GM23248 (cell line): ENCODE measurements at places on chromosomes 6 and 20.
A peak's percentile ranks its signal among the peaks of the same experiment; 100 is the strongest.

- no peak for DNase-seq
These were observed 50.7 kb upstream of the COL10A1 start for GRCh38 chr6:116176596-116176995.

- no peak for DNase-seq
These were observed 78.3 kb downstream of the PERP start for GRCh38 chr6:138028893-138029292.

DNA sequence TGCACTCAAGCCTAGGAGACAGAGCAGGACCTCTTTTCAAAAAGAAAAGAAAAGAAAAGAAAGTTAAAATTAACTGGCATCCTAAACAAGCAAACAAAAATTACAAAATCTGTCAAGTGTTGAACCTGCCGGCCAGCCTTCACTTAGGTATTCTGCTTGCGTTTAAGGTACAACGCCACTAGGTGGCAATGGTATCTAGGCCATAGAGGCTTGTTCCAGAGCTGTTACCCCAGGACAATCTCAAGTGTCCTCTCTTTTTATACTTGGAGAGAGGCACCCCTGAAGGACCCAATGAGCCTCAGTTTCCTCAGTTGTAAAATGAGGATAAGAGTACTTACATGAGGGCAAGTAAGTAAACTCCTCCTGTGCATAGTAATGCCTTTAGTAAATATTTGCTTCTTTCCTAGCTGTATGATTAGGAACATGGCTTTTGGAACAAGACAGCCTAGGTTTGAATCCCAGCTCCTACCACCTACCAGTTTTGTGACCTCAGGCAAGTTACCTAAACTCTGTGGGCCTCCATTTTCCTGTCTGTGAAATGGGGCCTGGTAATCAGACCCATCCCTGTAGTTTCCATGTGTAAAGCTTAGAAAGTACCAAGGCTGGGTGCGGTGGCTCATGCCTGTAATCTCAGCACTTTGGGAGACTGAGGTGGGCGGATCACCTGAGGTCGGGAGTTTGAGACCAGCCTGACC lies 5.8 kb upstream of the PACSIN1 start:
- DNase-seq: peak; percentile 65

- DNase-seq: peak; percentile 68
These were observed 28.1 kb upstream of the AKIRIN2 start for GRCh38 chr6:87729965-87730719.

DNA sequence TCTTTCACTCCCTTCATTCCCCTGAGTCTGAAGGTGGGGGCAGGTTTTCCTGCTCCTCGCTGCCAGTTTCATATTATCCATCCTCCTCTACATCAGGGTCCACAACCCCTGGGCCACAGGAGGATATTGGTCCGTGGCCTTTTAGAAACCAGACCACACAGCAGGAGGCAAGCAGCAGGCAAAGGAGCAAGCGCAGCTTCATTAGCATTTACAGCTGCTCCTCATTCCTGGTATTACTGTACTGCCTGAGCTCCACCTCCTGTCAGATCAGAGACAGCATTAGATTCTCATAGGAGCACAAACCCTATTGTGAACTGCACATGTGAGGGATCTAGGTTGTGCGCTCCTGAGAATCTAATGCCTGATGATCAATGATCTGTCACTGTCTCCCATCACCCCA lies 380.3 kb downstream of the ARHGAP18 start:
- DNase-seq: no peak

- DNase-seq: peak; percentile 94
These were observed 6.7 kb upstream of the IFT52 start for GRCh38 chr20:43583982-43584432.

DNA sequence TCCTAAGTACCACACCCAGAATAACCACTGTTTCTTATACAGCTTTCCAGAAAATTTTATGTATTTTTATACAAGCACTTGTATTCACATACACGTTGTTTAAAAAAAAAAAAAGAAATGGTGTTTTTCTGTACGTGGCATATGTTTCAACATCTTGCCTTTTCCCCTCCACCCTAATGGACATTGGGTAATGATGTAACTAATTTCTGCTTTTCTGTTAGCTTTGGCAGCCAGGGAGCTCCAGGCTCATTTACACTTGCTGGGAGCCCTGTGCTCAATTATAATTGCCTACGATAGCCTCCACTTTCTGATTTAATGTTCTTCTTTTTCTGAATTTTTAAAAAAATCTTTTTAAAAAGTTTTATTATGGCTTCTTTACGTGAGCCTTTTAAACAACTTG lies 352.4 kb downstream of the UTRN start:
- DNase-seq: no peak

GRCh38 chr20:58903614-58904013 lies 51.1 kb downstream of the GNAS start:
- DNase-seq: no peak

DNA sequence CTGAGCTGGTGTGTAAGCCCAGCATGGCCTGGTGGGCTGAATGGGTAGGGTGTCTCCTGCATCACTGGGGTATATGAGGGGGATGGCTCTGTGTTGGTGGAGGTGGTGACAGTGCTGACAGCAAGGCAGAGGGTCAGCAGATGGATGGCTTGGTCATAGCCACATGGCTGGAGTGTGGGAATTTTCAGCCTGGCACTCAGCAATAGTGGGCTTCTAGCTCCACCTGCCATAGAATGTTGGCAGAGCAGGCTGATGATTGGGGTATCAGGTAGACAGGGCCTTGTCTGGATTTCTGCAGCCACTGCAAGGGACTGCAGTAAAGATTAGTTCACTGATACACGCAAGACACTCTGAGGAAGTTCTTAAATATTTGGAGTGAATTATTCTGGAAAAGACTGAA lies 137.5 kb upstream of the BACH2 start:
- DNase-seq: no peak

GRCh38 chr20:30485331-30486102 lies 771.9 kb upstream of the DEFB115 start:
- DNase-seq: no peak

GRCh38 chr20:1001911-1002681 lies at the start of gene RSPO4:
Gene RSPO4, minus strand, starts transcription at chr20:1002311. Its CDS starts 147 bp downstream, at chr20:1002164.
- DNase-seq: peak; percentile 40

DNA sequence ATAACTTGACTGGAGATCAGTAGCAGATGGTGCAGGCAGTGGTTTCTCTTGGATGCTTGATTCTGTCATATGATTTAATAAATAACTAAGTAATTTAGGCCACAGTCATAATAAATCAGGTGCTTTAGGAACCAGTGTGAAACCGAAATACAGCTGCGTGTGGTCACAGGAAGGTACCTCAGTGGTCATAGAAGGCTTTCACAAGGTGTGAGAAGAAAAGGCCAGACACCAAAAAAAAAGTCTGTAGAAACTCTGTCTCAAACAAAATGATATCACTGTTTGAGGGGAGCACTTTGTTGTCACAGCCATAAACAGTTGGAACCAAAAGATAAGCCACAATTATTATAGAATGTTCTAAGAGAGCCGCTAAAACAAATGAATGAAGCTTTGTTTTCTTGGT lies 56.5 kb downstream of the ARMC2 start:
- DNase-seq: no peak

GRCh38 chr6:17808609-17809008 lies 101.9 kb upstream of the NUP153 start:
- no peak for DNase-seq

- no peak for DNase-seq
These were observed 86.9 kb downstream of the RAMACL start for GRCh38 chr6:166499350-166500163.

GRCh38 chr6:22828179-22829062 lies 259.1 kb downstream of the HDGFL1 start:
- DNase-seq: peak; percentile 91

DNA sequence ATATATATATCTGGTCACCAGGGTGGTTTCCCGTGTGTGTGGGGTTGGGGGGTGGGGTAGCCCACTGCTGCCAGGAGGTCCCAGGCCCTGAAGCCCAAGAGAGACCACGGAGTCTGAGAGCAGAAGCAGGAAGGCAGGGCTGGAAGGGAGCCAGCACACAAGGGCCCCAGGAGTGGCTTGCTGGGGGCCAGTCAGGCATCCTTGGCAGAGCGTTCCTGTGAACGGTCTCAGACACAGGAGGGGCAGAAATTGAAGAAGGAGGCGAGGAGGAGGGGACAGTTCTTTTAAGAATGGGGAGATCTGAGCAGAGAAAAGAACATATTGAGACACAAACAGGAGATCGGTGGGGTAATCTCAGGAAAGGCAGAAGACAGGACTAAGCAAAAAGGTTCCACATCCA lies 1.9 kb upstream of the EBF4 start:
- no peak for DNase-seq

DNA sequence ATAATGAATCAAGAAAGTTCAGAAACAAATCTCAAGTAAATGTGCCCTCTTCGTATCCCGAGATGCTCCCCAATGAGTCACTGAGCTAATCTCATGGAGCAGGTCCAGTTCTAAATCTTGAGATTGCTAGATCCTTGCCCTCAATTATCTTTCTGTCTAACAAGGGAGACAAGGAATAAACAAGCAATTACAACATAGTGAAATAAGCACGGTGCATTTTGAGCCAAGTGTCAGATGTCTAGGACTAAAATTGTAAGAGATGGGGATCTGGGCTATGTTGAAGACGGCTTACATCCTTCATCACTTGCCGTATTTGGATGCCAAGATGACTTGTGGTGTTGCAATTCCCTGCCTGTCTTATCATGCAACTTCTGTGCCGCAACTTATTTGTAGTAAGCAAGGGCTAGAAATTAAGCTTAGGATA lies 56.5 kb upstream of the ADGRF1 start:
- DNase-seq: no peak

GRCh38 chr20:47468290-47469050 lies 33.2 kb upstream of the NCOA3 start:
- no peak for DNase-seq

DNA sequence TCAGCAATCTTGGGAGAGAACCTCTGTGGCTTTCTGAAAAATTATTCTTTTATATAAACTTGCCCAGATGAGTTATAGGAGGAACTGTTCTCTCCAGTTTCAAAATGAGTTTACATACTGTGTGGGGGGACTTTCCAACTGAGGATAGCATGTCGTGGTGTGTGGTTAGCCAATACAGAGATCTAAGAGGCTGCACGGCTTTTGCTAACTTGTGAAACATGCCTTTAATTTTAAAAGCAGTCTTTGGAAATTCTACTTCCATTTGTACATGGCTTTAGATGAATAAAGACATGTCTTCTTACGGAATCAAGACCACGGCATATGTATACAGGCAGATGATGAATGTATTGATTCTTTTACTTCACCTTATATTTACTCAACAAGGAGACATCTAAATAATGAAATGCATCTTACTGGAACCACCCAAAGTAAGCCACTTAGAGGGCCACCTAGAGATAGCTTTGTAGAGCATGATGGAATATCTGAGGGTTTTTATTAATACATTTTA lies 39.8 kb downstream of the HIVEP1 start:
- peak; percentile 13 for DNase-seq

GRCh38 chr6:21522143-21522747 lies 71.3 kb upstream of the SOX4 start:
- DNase-seq: no peak

DNA sequence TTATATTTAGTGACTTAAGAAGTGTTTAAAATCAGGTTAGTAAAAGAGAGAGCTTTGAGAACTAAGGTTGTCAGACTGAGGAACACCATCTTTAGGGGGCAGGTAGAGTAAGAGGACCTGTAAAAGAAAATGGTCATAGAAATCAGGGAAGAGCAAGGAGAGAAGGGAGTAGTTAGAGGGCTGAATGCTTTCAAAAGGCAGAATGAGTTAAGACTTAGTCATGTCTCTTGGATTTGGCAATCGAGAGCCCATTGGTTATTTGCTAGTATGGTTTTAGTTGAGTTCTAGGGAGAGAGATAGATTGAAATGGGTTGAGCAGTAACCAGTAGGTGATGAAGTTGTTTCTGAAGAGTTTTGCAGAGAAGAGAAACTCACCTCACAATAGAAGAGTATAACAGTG lies 51.1 kb downstream of the RALGAPB start:
- DNase-seq: peak; percentile 81

GRCh38 chr6:152981989-152982903 lies 595 bp downstream of the FBXO5 start:
- no peak for DNase-seq

- DNase-seq: peak; percentile 69
These were observed 695.2 kb downstream of the PHF3 start for GRCh38 chr6:64330694-64331307.

GRCh38 chr6:1784422-1784884 lies 174.7 kb downstream of the FOXC1 start:
- no peak for DNase-seq

- no peak for DNase-seq
These were observed 25.0 kb downstream of the CPNE5 start for GRCh38 chr6:36814249-36814648.

DNA sequence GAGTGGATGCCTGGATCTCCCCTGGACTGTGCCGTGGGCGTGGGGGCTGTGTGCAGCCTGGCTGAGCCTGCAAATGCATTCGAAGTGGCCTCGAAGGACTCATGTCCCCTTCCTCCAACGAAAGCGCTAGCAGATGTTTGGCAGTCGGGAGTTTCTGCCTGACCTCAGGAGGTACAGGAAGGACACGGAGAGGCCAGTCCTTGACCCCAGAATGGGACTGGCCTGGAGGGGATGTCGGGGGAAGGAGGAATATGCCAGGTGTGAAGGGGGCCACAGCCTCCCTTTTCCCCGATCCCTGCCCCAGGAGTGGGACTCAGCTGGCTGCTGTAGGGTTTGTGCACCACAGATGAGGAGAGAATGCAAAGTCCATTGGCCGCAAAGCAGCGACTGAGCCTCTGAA lies 45.6 kb downstream of the APCDD1L start:
- DNase-seq: no peak

DNA sequence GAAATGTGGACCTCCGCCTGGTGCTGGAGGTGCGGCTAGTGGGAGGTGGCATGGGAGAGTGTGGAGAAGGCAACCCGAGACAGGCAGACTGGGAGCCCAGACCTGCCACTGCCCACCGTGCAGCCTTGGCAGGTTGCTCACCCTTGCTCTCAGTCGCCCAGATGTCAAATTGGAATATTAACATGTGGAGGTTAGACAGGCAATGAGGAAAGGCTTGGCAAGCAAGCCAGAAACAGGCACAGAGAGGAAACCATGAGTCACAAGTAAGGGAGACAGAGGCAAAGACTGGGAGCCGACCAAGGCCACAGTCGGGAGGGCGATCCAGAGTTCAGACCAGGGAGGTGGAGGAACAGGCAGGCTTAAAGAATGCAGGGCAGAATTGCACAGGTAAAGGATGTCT lies 178.2 kb downstream of the FOXC1 start:
- DNase-seq: peak; percentile 88

GRCh38 chr6:163231356-163232014 lies 183.0 kb upstream of the QKI start:
- no peak for DNase-seq

GRCh38 chr6:43856005-43856765 lies 86.2 kb downstream of the VEGFA start:
- DNase-seq: peak; percentile 26

GRCh38 chr6:110355727-110356126 lies 2.4 kb downstream of the METTL24 start:
- DNase-seq: no peak

- DNase-seq: peak; percentile 79
These were observed 709 bp upstream of the ASXL1 start for GRCh38 chr20:32357375-32357868.

- DNase-seq: no peak
These were observed 53.2 kb downstream of the RFPL4B start for GRCh38 chr6:112400282-112400681.
